ENCODE measurements at places on chromosomes 7 and 10.

DNA sequence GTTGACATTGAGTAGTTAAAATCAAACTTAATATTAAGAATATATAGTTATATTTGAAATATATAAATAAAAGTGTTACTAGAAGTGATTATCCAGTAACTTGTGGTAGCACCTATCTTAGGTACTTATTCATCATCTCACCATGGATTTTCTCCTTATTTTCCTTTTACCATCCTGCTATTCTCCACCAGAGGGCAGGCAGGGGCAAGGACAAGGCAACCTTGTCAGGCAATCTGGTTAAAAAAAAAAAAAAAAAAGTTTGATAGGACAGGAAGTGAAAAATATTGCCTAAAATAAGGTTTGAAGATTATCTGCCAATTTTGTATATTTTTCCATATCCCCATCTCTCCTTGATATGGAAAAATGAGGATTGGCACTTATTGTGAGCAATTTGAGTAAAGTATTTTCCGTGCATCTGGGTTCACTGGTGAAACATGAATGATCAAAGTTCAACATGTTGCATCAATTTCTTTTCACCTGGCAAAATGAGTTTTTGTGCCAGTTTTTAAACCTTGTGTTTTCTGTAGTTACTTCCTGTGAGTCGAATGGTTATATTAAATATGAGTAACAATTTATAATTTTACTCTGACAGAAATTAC lies 256.7 kb downstream of the AGMO start:
- DNase-seq, result no peak

DNA sequence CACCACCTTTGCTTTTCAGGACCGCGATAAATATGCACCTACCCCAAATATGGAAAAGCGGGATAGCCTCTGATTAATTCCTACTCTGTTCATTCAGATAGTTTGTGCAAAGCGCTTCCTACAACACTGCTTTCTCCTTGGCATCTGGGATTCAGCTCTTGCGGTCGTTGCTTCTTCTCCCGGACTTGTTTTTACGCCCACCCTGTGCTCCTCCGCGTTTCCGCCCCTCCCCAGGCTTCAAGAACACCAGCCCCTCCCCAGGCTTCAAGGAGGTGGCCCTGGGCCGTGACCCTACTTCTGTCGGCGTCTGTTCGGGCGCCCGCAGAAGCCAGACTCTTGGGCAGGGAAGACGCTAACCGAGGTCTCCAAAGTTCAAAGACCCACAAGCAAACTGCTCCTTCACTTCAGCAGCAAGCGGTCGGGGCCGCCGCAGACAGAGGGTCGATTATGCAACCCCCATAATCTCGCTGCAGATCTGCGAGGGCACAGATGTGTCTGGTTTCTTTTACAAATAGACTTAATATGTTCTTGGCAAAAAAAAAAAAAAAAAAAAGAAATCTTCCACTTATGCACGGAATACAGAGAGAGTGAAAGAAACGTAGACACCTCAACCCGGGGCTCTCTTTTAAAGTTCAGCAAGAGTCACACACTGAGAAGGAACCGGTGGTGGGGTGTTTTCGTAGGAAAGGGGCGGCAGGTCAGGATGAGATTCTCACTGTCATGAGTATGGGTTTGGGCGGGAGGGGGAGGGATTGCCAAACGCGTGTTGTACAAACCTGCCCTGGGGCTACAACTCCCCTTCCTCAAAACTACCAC lies 1.9 kb downstream of the DLX5 start:
- DNase-seq, result no peak

GRCh38 chr7:143516981-143517380 lies 39.3 kb downstream of the TAS2R41 start:
- no peak for DNase-seq

GRCh38 chr10:80068270-80068669 lies 10.2 kb upstream of the TMEM254 start:
- no peak for DNase-seq

DNA sequence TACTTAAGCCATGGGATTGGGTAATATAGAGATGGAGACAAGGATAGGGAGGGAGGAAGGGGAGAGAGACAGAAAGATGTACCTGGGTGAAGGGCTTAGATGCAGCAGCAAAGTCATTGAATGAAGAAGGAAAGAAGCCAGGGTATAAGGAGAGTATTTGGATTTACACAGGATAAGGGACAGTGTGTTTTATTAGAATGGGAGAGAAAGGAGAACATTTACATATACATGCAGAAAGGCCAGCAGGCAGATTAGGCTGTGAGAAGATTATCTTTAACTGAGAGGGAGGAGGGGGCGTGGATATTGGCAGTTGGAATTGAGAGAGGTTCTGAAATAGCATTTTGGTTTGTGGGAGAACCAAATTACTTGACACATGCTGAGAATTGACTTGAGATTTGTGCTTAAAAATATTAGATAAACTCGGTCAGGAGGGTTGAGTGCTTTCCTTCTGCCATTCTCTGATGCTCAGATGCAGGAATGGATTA lies 161.5 kb upstream of the ZNF804B start:
- DNase-seq, result no peak

DNA sequence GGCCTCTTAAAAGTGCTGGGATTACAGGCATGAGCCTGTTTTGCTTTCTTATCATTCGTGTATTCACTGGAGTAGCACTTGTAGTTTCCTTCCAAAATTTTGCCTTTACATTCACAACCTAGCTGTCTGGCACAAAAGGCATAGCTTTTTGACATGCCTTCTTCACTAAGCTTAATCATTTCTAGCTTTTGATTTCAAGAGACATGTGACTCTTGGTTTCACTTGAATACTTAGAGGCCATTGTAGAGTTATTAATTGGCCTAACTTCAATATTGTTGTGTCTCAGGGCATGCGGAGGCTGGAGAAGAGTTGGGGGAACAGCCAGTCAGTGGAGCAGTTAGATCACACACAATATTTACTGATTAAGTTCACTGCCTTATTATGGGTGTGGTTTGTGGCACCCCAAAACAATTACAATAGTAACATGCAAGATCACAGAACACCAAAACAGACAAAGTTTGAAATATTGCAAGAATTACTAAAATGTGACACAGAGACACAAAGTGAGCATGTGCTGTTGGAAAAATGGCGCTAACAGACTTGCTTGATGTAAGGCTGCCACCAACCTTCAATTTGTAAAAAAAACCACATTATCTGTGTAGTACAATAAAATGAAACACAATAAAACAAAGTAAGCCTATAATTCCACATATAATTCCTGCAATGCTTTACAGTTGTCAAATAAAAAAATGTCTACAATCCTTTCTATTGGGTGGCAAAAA lies 43.1 kb downstream of the BRAF start:
- no peak for DNase-seq

DNA sequence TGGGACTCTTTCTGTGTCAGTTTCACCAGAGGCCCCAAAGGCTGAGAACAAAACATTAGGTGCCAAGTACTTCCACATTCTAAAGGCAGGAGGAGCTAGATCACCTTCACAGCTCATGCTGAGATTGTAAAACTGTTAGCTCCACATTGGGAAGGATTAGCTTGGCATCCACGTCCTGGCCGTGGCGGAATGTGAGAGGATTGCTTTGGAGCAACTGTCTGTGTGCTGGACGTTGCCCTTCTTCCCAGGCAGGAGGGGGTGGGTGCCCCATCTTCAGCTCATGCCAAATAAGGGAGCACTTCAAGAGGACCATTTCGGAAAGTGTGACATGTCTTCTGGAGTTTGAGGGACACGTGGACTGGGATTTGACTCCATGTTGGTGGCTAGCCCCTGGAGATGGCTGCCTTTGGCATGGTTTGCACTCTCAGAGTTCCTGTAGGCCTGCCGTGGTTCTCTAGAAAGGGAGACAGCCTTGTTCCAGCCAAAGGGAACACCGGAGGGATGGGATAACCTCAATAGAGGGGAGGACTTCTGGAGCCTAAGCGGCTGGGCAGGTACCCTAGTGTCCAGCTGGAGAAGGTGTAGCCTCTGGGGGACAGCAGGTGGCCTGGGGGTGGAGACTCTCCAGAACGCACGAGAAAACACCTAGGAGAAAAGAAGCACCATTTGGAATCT lies 19.9 kb upstream of the FMC1 start:
- DNase-seq, result peak; percentile 36

GRCh38 chr10:72024596-72024995 lies 60.4 kb downstream of the CHST3 start:
- no peak for DNase-seq

GRCh38 chr7:143511593-143512047 lies 33.9 kb downstream of the TAS2R41 start:
- DNase-seq, result no peak

- no peak for DNase-seq
These were observed 11.6 kb downstream of the MTPN start for GRCh38 chr7:135965602-135966001.

DNA sequence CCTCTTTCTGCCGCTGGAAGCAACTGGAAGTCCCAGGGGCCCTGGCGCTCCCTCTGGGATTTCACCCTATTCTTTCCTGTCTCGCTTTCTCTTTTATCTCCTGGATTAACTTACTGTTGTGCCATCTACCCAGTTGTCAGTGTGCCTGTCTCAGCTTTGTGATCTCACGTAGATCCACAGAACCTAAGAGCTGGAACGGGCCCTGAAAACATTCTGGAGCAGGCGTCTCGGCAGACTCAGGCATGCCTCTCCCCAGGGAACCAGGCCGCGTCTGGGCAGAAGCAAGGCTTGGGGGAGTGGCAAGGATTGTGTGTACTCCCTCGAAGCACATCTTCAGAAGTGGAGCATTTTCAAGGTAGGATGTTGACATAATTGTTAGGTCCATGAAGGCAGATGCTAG lies 87.2 kb downstream of the KCNMA1 start:
- DNase-seq, result no peak

DNA sequence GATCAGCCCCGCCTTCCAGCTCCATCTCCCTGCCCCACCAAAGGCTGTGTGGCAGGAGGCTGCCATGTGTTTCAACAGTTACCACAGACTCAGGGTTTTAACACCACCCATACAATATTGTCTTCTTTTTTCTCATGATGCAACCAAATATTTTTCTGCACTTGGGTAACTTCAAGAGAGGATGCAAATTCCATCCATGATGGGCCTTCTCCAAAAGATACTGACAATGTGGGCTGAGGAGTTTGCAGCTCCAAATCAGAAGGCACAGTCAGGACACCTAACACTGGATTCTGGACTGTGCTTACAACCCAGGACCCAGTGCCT lies 347.9 kb downstream of the GRID1 start:
- no peak for DNase-seq

- no peak for DNase-seq
These were observed 133.2 kb downstream of the CAMK1D start for GRCh38 chr10:12482587-12482986.

DNA sequence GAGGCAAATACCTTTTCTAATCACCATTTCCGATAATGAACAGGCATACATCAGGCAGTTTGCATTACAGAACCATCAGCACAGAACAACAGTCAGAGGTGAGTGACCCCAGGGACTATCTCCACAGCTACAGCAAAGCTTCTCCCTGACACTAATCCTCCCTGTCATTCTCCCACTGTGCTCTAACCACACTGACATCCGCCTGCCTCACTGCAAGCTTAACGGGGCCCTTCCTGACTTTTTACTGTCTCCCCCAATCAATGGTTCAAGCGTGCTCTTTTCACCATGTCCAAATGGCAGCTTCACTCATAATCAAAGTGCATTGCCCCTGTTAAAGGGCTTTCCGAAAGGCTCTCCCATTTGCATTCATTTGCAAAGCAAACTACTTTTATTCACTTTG lies 196.3 kb downstream of the DNAJC1 start:
- DNase-seq, result no peak

- no peak for DNase-seq
These were observed 136.3 kb downstream of the POLR1F start for GRCh38 chr7:19572566-19572965.

- no peak for DNase-seq
These were observed 18.4 kb downstream of the ZNF775 start for GRCh38 chr7:150397346-150398107.

- DNase-seq, result no peak
These were observed 137.4 kb downstream of the GLI3 start for GRCh38 chr7:42099470-42100155.

- no peak for DNase-seq
These were observed 73.8 kb downstream of the IQUB start for GRCh38 chr7:123460616-123461015.

DNA sequence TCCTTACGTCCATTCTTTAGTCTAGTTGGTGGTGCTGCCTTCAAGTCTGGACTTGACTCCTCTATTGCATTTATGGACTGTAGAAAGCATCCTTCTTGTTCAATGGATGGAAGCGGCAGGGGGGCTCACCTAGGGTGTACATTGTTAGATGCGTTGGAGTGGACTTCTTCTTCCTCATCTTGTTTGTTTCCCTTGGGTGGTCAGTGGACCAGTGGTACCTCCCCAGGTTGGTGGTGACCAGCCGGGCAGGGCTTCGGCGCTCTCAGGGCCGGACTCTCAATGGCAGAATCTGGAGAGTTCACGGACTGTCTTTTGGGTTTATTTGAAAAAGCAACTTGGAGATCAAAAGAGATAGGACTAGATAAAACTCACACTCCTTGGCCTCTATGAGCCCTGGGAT lies 6.2 kb upstream of the BTBD16 start:
- DNase-seq, result no peak

DNA sequence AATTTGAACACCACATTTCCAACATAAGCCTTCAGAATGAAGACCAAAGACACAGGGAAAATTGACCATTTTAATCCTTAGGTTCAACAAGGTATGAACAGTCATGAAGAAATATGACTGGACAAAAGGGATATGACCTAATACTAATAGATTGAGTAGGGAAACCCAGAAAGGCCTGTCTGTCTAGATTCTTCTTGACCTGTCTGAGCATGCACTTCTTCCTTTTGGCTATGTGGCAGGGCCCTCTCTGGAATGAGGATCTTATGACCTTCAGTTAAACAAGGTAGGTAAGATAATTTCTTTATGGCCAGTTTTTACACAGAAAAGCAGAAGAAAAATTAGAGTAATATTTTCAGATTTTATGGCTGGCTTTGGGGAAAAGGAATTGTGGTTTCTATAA lies 3.0 kb upstream of the PHYHIPL start:
- no peak for DNase-seq

GRCh38 chr7:1564603-1565022 lies 5.2 kb downstream of the PSMG3 start:
- DNase-seq, result no peak

- DNase-seq, result no peak
These were observed 206.4 kb upstream of the FERD3L start for GRCh38 chr7:19351341-19352304.

Measured in HuH-7 (cell line).